Stimulated activated CD4-positive, alpha-beta T cell treated with anti-CD3 and anti-CD28 coated beads, Interleukin-12 subunit alpha, Interleukin-12 subunit beta, amount 100 ng/mL, for 48 hours (primary cell): ENCODE measurements at places on chromosomes 4 and X.

GRCh38 chr4:90128961-90129495 is 1.8 kb downstream of the CCSER1 start:
- DNase-seq = no peak

DNA sequence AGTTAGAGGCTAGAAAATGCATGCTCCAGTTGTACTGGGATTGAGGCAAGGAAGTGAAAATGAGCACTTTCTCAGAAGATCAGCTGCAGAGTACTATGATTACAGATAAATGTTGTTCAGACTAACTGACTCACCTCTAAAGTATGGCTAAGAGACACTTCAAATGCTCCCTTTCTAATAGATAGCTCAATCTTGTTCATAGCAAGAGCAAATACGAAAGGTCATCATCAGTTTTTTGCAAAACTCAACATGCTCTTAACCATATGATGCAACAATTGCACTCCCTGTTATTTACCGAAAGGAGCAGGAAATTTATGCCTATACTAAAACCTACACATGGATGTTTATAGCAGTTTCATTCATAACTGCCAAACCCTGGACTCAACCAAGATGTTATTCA is 838.4 kb upstream of the INTU start:
- no peak for DNase-seq

DNA sequence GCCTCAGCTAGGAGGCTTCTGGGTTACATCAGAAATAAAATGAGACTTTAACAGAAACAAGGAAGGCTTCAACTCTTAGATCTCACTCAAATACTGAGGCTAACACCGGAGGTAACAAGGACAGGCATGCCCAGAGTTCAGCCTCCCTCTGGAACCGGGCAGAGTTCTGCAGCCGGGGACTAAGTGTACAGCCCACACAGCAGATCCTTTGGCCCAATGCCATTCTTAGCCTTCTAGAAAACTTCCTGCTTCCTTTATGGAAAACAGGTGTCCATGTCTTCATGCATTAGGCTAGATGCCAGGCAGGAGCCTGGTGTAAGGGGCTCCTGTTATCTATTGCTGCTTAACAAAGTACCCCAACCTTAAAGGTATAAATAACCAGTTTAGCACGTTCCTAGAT is 369.7 kb downstream of the BCOR start:
- DNase-seq = no peak

DNA sequence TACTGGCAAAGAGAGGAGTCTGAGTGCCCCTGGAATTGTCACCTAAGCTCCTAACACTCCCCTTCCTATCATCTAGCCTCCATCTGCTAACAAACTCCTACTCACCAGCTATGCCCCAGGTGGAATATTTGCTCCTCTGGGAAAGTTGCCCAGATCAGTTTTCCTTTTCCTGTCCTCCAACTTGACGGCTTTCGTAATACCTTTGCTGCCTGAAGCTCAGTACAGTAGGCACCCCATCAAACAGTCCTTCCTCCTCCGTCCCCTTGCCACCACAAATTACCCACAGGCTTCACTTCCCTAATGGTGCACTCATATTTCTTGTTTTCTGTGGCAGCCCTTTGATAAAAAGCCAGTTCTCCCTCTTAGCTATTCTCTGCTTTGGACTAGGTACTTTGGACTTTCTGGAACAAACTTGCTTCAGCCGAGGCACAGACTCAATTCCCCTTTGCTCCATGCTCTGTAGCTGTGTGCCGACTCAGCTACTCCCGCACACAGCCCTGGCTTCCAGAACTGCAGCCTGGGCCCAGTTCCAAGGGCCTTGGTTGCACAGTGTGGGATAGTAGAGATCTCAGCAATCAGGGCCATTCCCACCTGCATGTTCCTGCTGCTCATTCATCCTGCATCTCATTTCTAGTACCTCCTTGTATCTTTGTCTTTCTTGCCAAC is 605.1 kb downstream of the BCOR start:
- DNase-seq = no peak

GRCh38 chr4:82136161-82136801 is 237.5 kb downstream of the HNRNPD start:
- no peak for DNase-seq

- DNase-seq = no peak
These were observed 100.0 kb downstream of the TET2 start for GRCh38 chr4:105246712-105247111.

GRCh38 chrX:108640817-108641216 is 95.5 kb downstream of the IRS4 start:
- DNase-seq = no peak

DNA sequence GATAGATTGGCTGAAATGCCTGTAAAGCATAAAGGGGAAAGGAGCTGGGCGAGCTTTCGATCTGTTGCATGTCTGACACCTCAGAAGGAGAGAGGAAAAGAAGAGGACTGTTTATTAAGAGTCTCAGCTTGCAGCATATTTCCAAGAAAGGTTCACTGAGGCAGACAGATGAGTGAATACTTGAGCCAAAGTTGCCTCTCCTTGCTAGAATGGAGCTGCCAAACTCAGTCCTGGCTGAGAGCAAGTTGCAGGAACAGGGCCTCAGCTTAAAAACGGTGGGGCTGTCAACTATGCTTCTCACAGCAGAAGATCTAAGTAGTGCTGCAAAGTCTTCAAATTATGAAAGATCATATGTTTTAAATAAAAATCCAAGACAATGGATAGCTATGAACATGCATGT is 707.5 kb downstream of the PCDH7 start:
- DNase-seq = no peak

GRCh38 chrX:71995122-71995521 is 84.5 kb downstream of the NHSL2 start:
- DNase-seq = no peak

DNA sequence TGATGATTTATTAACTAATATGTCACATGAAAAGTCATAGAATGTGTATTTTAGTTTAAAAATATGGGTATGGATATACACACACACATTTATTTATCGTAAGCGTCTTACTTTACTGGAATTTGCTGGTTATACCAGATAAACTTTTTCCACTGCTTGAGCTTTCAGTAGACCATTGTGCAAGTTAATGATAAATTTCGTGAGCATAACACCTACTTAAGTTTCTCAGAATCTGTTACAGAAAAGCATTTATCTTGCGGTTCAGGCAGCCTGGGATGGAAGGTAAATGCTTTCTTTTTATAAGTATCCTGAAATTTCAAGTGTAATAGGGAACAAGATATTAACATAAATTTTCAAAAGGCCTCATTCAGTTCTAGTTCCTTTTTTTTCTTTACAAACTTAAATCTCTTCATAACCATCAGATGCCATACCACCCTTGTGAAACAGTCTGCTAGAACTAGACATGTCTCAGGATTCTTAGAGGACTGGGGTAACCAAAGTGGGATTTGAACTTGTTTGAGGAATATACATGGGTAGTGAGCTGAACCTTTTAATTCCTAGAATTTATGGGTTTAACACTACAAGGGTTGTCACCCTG is 27.7 kb downstream of the ATP7A start:
- DNase-seq = no peak

- DNase-seq = no peak
These were observed 8.1 kb upstream of the NAAA start for GRCh38 chr4:75948822-75949444.

DNA sequence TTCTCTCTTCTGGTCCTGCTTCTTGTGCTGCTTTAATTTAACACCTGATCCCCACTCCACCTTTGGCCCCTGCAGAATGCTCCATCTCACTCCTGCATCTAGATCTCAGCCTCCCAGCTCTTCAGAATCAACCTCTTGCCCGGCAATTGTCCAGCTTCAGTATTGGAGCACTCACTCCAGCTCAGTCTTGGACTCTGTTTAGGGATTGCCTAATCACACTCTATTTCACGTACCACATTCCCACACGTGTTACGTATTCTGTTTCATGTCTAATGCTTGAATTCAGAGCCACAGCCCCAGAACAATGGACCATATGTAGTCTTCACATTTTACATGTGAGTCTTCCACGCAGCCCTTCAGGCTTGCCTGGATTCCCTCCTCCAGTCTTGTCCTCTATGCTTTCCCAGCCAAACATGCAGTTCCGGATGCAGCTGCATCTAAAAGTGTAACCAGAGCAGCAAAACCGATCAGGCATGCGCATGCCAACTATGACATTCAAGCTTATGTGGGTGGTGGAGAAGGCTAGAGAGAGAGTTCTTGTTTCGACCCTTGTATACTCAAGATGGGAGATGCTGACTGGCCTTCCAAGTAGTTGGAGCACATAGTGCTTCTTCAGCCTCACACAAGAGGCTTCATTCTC is 105.2 kb upstream of the FAM9A start:
- DNase-seq = no peak

DNA sequence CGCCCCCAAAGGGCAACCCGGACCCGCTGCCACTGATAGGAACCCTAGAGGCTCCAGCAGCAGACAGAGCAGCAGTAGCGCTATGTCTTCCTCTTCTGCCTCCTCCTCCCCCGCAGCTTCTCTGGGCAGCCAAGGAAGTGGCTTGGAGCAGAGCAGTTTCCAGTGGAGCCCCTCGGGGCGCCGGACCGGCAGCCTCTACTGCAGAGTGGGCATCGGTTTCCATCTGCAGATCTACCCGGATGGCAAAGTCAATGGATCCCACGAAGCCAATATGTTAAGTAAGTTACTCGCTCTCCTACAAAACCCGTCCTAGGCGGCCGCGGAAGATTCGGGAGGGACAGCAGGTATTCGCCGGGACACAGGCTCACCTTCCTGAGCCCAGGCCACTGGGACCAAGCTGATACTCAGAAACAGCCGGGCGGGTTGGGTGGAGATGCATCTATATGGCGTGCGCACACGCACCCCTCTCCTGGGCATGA is 477 bp downstream of the FGF5 start:
- DNase-seq = no peak

- no peak for DNase-seq
These were observed 81.4 kb downstream of the DOCK11 start for GRCh38 chrX:118577041-118577440.

DNA sequence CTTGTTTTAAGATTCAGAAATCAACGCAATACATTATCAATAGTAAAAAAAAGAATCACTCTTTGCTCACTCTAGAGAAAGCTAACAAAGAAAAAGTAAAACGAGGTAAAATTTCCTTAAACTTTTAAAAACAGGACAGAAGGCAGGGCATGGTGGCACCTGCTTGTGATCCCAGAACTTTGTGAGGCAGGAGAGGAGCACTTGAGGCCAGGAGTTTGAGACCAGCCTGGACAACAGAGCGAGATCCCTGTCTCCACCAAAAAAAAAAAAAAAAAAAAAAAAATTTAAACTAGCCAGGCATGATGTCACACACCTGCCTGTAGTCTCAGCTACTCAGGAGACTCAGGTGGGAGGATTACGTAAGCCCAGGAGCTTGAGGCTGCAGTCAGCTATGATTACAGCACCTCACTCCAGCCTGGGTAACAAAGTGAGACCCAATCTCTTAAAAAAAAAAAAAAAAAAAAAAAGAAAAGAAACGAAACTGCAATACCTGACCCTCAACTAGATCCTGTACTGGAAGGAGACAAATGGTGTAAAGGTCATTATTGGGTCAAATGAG is 3.5 kb downstream of the CCNI start:
- DNase-seq = no peak

DNA sequence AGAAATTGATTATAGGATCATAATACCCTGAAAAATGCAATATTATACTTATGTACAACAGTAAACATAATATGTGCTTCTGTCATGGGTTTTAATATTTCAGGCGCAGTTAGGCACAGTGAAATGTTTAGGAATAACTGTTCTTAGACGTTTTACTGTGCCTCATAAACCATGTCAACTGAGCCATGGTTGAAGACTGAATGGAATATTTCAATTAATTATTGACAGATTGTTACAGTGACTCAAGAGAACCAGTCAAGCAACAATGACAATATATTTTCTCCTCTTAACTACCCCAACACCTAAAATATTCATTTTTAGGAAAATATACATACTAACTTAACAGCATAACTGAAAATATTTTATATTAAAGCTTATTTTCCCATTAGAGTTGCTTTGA is 852.7 kb upstream of the FRG1 start:
- DNase-seq = no peak

DNA sequence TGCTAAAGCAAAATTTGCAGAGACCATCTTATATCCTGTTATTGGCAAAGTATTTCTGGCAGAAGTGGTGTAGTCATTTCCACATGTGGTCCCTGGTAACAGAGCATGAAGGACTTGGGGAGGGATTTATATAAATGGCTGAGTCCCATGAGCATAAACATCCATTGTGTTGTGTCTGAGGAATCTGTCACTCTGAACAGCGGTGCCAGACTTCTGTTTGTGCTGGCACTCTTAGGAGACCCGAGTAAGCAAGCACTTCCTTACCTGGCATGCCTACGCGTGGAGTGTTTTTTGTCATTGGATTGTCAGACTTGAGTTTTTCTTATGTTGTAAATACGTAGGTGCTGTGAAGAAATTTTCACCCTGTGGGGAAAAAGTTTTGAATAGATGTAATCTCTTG is 285.9 kb downstream of the ARHGAP10 start:
- no peak for DNase-seq

DNA sequence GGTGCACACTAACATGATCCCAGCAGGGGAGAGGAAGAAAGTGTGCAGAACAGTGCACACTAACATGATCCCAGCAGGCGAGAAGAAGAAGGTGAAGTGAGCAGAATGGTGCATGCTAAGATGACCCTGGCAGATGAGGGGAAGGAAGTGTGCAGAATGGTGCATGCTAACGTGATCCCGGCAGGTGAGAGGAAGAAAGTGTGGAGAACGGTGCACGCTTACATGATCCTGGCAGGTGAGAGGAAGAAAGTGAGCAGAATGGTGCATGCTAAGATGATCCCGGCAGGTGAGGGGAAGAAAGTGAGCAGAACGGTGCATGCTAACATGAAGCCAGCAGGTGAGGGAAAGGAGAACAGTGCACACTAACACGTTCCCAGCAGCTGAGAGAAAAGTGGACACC is 83.7 kb downstream of the ACOX3 start:
- DNase-seq = no peak

DNA sequence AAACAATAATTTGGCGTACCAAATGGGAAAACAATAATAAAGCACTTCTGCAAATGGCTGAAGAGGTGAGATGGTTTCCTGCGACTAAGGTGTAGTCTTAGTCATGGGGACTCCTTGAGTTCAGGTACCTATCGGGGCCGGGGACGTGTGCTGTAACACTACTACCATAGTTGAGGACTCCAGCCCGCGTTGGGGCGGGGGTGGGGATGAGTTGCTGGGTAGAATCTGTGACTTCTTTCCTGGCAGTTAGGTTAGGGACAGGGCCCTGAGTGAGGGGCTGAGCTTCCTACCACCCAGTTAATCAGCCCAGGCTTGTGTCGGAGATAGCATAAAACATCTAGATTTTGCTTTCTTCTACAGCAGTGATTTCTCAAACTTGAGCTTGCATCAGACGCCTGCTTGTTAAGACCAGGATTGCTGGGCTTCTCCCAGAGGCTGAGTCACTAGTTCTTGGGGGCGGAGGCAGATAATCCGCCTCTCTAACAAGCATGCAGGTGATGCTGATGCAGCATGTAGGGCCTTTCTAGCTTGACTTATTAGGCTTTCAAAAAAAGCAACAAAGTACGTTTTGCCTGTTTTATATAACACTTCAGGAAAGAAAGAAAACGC is 30.2 kb downstream of the RBBP7 start:
- DNase-seq = no peak
